ENCODE measurements at places on chromosomes 11 and 22. TPM values are rescaled to one million over a fixed set of nuclear protein-coding genes. Genes with fewer than 3 reads are reported as not detected.
A peak's percentile ranks its signal among the peaks of the same experiment; 100 is the strongest.

GRCh38 chr11:100673063-100673462 is 14.0 kb upstream of the ARHGAP42 start:
- H3K36me3 ChIP-seq = no peaks in the 10 kb centered on the region
- DNase-seq = no peak
- no peak overlapping the region for H3K27ac ChIP-seq
- peaks cover 8% of the 10 kb centered on the region for H3K4me1 ChIP-seq
- no peaks in the 10 kb centered on the region for H3K27me3 ChIP-seq

DNA sequence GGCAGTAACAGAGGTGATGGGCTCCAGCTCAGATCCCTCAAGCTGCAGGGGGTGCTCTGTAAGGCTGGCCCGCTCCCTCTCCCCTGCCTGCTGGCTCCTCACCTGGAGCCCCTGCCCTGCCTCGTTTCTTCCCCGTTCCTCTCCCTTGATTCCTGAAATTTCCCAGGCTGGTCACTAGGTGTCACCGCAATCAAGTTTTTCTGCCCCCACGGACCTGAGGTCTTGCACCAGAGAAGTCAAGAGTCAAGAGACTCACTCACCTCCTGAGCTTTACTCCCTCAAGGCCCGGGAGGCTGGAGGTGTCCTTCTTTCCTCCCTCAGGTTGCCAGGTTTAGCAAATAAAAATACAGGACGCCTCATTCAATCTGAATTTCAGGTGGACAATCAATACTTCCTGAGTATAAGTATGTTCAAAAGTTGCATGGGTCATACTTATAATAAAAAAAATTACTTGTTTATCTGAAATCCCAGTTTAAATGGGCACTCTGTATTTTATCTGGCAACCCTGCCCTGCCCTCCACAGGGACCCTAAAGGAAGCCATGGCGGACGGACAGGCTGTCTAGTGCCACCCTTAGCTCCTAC is 69.2 kb downstream of the SCUBE1 start:
- H3K4me3 ChIP-seq = no peak overlapping the region
- peaks cover 4% of the 10 kb centered on the region for H3K36me3 ChIP-seq
- peaks cover 21% of the 10 kb centered on the region for H3K4me1 ChIP-seq
- peaks cover 34% of the 10 kb centered on the region for H3K27me3 ChIP-seq

DNA sequence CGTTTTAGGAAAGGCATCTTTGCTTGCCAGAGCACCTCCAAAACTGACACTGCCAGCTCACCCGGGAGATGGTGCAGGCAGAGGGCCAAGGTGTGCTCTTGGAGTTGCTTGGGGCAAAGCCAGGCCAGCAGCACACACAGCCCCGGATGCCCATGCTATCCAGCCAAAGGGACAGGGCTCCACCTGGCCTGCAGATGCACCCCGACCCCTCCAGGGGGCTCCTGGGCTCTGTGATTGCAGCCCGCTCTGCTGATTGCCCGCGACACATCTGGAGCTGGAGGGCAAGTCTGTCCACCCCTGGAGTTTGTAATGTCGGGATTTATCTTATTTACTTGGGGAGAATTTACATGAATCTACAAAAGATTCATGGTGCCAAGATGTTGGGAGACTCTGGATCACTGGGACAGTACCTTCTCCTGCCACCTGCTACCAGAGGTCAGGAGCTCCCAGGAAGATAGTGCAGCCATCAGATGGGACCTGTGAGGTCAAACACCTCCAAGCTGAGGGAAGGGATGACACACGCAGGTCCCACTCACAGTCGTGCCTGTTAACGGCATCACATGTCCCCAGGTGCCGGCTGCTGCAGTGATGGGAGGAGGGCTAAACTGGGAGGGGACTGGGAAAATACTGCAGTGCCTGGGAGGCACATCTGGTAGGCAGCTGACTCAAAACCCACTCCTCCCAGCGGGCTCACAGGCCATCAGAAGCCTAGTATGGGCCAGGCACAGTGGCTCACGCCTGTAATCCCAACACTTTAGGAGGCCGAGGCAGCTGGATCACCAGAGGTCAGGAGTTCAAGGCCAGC is 17.2 kb downstream of the CBX7 start:
- peak; percentile 78 for DNase-seq
- H3K36me3 ChIP-seq = no peaks in the 10 kb centered on the region
- no peaks in the 10 kb centered on the region for H3K27me3 ChIP-seq
- no peak overlapping the region for H3K27ac ChIP-seq

DNA sequence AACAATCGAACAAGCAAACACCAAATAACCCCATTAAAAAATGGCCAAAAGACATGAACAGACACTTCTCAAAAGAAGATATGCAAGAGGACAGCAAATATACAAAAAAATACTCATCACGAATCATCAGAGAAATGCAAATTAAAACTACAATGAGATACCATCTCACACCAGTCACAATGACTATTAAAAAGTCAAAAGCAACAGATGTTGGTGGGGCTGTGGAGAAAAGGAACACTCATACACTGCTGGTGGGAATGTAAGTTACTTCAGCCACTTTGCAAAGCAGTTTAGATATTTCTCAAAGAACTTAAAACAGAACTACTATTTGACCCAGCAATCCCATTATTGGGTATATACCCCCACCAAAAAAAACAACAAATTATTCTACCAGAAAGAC is 51.3 kb upstream of the FLI1 start:
- H3K4me1 ChIP-seq = no peaks in the 10 kb centered on the region
- H3K36me3 ChIP-seq = no peaks in the 10 kb centered on the region
- H3K27ac ChIP-seq = no peak overlapping the region
- DNase-seq = no peak

The FIBIN gene
- total RNA-seq = not detected

DNA sequence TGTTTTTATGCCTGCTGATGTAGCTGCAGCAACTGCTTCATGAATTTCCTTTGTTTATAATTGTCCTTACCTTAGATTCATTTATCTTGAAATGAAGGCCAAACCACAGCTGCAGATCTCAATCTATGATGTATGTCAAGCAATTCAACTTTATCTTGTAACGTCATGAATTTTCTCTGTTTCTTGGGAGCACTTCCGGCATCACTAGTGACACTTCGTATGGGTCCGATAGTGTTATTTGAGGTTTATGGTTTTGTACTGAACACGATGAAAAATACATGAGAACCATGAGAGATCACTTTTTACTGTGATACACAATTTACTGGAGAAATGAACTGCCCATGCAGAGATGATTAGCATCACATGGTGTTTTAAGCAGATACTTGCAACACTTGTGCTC is 98.5 kb downstream of the CSTPP1 start:
- no peaks in the 10 kb centered on the region for H3K4me1 ChIP-seq
- H3K36me3 ChIP-seq = no peaks in the 10 kb centered on the region
- H3K4me3 ChIP-seq = no peak overlapping the region
- no peak for DNase-seq
- H3K27ac ChIP-seq = no peak overlapping the region

GRCh38 chr11:36051235-36052144 is 107.6 kb downstream of the LDLRAD3 start:
- no peaks in the 10 kb centered on the region for H3K36me3 ChIP-seq
- no peak overlapping the region for H3K4me3 ChIP-seq
- H3K27ac ChIP-seq = no peak overlapping the region
- no peaks in the 10 kb centered on the region for H3K27me3 ChIP-seq
- DNase-seq = no peak
- no peaks in the 10 kb centered on the region for H3K4me1 ChIP-seq

DNA sequence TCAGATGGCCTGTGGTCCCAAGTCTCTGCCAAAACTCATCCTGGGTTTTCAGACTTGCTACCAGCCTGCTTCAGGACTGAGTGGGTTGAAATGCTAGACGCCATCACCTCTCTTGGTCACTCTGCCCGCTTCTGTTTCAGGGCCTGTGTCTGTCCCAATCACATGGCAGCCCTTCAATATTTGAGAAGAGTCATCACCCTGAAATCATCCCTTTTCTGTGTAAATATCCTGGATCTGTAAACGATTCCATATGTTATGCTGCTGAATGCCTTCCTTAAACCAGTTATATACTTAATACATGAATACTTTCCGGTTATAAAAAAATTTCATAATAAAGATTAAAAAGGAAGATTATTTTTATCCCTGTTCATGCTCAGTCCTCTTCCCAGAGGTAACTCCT is 39.8 kb upstream of the TLCD5 start:
- H3K4me3 ChIP-seq = no peak overlapping the region
- DNase-seq = no peak
- H3K36me3 ChIP-seq = no peaks in the 10 kb centered on the region

The LRRC32 gene
- total RNA-seq = not detected

The ST3GAL4 gene
- total RNA-seq = 22.1 TPM

DNA sequence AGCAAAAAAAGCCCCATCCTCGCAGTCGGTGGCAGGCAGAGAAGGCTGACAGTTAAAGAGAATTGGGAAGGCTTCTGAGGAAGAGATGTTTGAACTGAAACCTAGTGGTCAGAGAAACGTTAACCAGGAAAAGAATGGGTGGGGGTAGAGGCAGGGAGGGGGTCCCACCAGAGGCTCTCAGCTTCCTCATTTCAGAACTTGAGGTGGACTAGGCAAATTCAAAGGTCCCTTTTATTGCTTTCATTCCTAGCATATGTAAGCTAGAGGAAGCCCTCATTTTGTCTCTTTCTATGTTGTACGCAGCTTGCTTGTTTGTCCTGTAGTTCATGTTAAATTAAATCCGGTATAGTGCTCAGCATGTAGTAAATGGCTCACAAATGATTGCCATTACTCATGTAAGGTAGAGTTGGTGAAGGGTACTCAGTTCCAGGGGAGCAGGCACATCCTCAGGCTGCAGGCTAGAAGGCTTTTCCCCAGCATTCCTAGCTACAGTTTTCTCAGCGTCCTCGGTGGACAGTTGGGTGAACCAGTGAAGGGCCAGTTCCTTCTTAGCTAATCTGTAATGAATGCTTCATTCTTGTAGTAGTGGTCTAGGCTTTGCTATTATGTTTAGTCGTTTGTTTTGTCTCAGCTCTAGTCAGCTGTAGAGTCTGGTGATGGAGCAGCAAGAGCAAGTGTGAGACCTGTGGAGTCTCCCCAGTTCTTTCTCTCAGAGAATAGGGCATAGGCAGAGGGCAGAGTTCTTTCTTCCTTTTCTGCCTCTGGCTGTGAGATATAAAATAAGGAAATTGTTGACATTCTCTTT is 58.6 kb downstream of the UVRAG start:
- H3K27me3 ChIP-seq = no peaks in the 10 kb centered on the region
- H3K4me3 ChIP-seq = no peak overlapping the region
- H3K27ac ChIP-seq = no peak overlapping the region

- no peak overlapping the region for H3K4me3 ChIP-seq
- peaks cover 24% of the 10 kb centered on the region for H3K4me1 ChIP-seq
- peaks cover 8% of the 10 kb centered on the region for H3K36me3 ChIP-seq
- peak; percentile 84 for DNase-seq
- H3K27me3 ChIP-seq = no peaks in the 10 kb centered on the region
These were observed 8.2 kb upstream of the CCDC88B start for GRCh38 chr11:64331569-64332371.

The RIMBP3C gene
- total RNA-seq = not detected

- no peaks in the 10 kb centered on the region for H3K27me3 ChIP-seq
- no peak overlapping the region for H3K27ac ChIP-seq
- H3K4me1 ChIP-seq = no peaks in the 10 kb centered on the region
- no peak for DNase-seq
- H3K36me3 ChIP-seq = no peaks in the 10 kb centered on the region
These were observed 38.1 kb downstream of the LARGE2 start for GRCh38 chr11:45960387-45961095.

The RBMXL2 gene
- not detected for total RNA-seq

DNA sequence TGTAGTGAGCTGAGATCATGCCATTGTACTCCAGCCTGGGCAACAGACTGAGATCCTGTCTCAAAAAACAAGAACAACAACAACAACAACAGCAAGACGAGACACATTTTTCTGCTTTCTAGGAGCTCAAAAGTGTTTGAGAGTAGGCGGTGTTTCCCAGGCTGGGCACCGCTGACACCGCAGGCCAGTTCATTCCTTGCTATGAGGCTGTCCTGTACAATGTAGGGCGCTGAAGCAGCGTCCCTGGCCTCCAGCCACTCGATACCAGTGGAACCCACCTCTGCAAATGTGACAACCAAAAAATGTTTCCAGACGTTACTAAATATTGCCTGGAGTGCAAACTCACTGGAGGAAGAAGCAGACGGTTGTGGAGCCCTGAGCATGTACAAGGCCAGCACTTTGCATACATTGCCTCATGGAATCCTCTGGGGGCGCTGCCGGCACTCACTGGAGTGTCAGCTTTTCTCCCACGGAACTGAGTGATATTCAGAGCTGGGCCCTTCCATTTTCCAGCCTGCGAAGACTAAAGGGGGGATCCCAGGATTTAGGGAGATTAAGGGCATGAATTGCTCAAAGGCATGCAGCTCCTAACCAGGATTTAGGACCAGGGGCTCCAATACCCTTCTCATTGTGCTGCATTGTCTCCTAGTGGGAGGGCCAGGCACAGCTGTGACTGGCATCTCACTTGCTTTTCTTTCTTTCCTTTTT is 5.8 kb upstream of the MIEF1 start:
- peak; percentile 64 for DNase-seq
- no peak overlapping the region for H3K27ac ChIP-seq
- H3K36me3 ChIP-seq = peaks cover 2% of the 10 kb centered on the region
- H3K27me3 ChIP-seq = no peaks in the 10 kb centered on the region
- no peak overlapping the region for H3K4me3 ChIP-seq

DNA sequence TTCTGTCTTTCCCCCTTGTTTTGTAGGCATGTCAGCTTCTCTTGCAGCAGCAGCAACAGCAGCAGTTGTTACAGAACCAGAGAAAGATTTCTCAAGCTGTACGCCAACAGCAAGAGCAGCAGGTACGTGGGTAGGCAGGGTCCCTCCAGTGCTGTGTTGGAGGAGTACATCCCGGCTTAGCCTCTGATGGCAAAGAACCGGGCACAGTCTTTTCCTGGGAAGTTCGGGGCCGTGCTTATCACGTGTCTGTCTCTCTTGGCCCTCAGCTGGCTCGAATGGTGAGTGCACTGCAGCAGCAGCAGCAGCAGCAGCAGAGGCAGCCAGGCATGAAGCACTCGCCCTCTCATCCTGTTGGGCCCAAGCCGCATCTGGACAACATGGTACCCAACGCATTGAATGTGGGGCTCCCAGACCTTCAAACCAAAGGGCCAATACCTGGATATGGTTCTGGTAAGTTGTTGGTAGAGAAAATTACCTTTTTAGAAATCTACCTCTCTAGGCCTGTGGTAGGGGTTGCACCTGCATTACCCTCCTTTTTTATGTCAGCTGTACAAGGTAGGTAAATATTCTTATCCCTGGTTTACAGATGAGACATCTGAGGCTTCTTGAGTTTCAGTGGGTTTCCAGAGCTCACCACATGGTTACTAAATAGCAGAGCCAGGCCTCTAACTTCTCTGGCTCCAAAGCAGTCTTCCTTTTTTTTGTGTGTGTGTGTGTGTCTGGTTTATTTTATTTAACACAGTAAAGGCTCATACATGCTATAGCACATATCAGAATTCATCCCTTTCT is 45.2 kb upstream of the ADSL start:
- H3K36me3 ChIP-seq = peaks cover 24% of the 10 kb centered on the region
- no peak overlapping the region for H3K4me3 ChIP-seq
- H3K4me1 ChIP-seq = peaks cover 8% of the 10 kb centered on the region
- no peak for DNase-seq

DNA sequence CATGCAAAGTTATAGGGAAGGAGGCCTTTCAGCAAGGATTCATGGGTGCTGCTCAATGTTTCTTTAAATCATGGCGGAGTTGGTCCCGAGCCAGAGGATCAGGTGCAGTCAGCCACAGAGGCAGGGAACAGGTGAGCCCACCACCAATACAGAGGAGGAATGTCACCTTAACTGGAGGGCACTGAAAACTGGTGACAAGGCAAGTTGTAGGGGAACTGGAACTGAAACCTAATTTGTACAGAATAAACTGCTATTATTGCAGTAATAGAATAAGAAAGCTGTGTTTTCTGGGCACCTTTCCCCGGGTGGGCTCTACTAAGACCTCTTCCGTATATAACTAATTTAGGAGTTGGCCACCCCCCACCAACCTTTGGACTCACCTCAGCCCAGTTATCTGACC is 296.0 kb upstream of the NARS2 start:
- H3K4me3 ChIP-seq = no peak overlapping the region
- DNase-seq = no peak
- peaks cover 79% of the 10 kb centered on the region for H3K27me3 ChIP-seq
- no peaks in the 10 kb centered on the region for H3K4me1 ChIP-seq
- no peaks in the 10 kb centered on the region for H3K36me3 ChIP-seq
